ENCODE measurements at places on chromosomes 13 and 19. TPM values are rescaled to one million over a fixed set of nuclear protein-coding genes. Genes with fewer than 3 reads are reported as not detected.

Gene ANGPTL4
- not detected for total RNA-seq

Gene EFNA2
- not detected for total RNA-seq

Gene CD209
- total RNA-seq, result not detected

Gene ZNF260
- 4.6 TPM for total RNA-seq

Gene CRB3
- total RNA-seq, result 1.4 TPM

Gene NCR1
- total RNA-seq, result not detected

Gene PRDX2
- 97.0 TPM for total RNA-seq
